Kidney epithelial cell (primary cell): ENCODE measurements at places on chromosomes 1 and 21.

GRCh38 chr1:181119093-181119989 is 30.8 kb downstream of the IER5 start:
- DNase-seq: peak; percentile 74

DNA sequence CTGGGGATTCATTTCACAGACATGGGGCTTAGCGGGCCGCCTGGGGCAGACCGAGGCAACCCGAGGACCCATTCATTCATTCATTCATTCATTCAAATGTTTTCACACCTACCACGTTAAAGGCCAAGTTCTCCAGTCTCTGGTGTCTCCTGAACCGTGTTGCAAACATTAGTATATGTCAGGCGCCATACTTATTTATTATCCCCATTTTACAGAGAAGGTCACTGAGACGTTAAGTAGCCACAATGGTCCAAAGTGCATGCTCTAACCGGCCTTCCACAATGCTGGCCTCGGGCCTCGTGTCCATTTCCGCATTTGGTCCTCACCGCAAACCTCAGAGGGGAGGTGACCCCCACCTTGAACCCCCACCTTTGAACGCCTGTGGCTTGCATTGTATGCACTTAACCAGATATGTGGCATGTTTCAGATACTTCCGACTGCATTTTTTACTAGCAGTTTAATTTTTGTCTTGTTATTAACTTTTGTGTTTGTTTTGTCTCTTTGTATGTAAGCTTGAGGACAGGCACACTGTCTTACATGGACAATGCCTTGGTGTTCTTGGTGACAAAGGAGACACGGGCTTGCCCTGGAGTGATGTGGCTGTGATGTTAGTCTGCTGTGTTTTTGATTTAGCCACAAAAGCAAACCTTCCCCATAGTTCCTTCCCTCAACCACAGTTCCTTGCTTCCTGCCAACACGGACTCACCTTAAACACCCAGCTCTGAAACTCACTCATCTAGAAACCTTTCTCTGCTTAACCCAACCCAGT is 1.2 kb upstream of the IFFO2 start:
- no peak for DNase-seq

DNA sequence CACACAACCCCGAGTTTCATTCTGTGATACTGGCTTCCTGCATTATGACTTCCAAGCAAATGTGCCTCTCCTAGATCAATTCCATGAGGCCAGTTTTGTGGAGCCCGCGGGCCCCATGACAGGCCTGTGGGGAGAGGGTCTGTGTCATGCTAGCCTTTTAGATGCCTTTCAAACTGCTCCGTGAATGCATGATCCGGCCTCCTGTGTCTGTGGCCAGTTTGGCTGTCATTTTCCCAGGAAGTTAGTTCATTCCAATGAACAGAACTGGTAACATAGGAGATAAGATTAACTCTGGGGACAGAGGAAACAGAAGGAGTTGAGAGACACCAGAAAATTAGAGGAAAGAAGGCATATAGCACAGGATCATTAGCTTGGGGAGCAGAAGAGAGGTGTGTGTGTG is 3.2 kb downstream of the FNDC7 start:
- no peak for DNase-seq

- no peak for DNase-seq
These were observed 446.1 kb upstream of the PROX1 start for GRCh38 chr1:213541641-213542040.

GRCh38 chr1:85149805-85150204 is 51.0 kb downstream of the SYDE2 start:
- DNase-seq: no peak

DNA sequence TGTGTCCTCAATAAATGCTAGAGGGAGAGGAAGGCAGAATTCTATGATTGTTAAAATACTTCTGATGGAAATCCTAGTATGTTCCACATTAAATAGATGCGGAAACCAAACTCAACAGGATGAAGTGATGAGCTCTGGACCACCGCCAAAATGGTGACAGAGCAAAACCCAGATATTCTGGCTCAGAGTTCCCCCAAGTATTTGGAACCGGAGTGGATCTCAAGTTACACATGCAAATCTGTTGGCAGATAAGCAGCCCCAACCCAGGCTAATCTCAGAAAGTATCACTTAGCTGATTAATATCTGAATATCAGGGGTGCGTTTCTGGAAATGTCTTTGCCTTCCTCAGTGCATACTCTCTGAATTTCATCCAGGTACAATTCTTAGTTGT is 17.4 kb upstream of the GRHL3 start:
- DNase-seq: no peak

DNA sequence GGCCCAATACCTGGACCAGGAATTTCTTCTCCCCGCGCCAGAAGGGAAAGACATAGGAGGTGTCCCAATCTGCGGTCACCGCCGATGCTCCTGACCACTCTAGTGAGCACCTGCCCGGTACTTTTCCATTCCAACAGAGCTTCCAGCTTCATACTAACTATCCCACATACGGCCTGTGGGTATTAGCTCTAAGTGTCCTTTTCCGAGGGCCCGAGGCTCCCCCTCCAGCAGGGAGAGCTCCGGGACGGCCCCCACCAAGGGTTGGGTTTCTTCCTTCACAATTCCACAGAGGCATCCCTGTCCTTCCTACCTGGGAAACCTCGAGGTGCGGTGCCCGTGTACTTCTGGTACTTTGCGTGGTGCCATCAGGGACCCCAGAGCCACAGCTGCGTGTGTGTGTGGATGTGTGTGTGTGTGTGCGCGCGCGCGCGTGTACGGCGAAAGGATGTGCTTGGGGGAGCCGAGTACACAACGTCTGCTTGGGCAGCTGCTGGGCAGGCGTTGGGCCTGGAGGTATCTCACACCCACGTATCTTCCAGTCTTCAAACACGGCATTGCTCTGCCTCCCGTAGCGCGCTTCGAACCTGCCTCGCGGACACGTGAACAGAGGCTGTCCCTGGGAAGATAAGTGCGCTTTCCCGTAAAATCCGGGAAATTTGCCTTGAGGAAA is 2.4 kb upstream of the SIM2 start:
- DNase-seq: no peak

DNA sequence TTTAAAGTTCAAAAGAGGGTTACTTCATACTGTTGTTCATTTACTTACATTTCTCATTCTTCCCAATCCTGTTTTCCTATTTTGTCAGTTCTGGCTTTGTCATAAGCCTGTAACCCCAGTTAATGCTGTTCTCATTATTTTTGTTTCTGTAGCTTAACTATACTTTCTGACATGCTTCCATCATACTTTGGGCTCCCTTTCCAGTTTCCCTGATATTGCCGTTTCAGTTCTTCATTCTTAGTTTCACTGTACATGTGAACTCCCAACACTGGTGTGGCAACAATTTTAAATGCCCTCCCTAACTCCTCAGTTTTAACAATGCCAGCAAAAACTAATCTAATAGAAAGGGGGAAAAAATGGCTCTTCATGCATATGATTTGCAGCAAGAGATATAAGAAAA is 456.7 kb downstream of the LMO4 start:
- DNase-seq: no peak

DNA sequence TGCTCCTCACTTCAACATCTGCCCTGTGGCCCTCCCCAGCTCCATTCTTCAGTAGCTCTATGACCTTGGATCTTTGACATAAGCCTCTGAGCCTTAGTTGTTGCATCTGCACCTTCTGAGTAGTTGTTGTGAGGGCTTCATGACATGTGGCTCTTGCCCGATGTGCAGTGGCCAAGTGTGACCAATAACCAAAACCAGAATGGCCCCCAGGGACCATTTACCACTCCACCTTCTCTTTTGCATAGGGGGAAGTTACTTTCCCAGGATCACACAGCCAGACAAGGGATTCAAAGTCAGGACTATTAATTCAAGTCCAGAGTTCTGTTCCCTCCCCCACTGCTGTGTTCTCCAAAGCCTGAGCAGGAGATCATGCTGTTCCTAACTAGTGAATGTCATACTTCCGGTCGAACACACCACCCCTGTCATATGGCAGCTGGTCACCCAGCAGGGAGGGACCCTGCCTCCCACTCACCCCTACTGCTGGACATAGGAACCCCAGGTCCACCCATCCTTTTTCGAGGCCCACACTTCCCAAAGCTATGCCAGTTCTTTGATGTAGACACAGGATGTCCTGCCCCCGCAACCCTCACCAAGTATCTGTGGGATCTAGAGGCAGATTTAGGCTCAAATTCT is 4.0 kb downstream of the FGR start:
- DNase-seq: no peak

DNA sequence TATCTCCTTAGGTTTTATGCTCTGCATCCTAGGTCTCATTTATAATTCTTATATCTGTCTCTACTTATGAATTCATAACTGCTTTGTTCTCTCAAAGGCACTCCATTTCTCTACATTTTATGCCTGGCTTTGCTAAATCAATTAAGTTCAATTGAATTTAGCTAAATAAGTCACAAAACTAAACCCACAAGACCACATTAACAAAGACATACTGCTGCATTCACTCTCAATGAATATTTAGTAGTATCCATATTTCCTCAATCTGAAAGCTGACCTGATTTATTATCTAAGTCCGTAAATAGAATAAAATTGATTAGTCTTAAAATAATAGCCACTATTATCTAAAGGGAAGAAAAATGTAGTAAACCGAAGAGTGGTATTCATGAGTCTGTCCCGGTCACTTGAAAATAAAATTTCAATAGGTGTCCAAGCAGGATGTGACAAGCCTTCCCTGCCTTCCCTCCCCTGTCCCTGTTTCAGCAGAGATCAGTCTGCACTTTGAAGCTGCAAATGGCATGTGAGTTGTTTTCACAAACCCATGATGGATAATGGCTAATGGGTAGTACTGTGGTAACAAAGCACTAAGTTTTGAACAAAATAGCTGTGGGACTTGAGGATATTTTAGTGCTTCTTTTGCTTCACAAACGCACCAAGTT is 295.0 kb upstream of the NCAM2 start:
- no peak for DNase-seq

- DNase-seq: no peak
These were observed 133.7 kb downstream of the PTPRU start for GRCh38 chr1:29370067-29370466.

GRCh38 chr1:190439447-190439846 is 38.2 kb downstream of the BRINP3 start:
- no peak for DNase-seq

DNA sequence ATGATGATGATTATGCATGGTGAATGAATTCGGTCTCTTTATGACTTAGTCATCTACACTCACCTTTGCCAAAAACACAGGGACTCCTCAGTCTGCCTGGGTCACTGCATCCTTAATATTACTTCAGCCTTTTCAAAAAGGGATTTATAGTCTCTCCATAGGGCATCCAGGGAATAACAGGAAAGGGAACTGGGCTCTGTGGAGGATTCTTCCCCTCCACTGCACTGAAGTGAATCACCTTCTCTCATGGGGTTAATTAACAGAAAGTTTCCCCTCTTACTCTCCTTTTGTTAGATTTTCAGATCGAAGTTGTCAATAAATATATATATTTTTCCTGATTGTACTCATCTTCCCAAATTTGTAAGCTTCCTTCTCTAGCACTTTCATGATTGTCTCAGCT is at the start of gene OR6K3:
Gene OR6K3, minus strand, starts transcription at position 101 of the 400 bp plus-strand sequence. CDS start 2,605 bp downstream, outside the sequence.
- no peak for DNase-seq

DNA sequence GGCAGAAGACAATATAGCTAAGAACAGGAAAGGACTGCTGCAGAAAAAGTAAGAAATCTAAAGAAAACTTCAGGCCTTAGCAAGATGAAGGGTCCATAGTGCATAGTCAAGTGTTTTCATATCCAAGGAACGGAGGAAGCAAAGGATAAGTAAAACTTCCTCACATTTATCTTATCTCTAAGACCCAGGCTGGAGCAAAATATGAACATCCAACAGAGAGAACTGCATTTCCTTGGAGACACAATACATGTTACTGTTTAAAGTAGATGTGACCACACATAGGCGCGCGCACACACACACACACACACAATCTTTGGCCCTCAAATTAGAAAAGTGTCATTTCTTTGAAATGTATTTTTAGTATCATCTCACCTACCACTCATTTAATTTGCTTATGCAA is 66.7 kb downstream of the TTLL7 start:
- DNase-seq: no peak

- DNase-seq: no peak
These were observed 29.1 kb upstream of the NEK2 start for GRCh38 chr1:211704543-211704942.

- no peak for DNase-seq
These were observed 37.0 kb downstream of the PGM1 start for GRCh38 chr1:63630238-63630637.
